Epithelial cell of esophagus (primary cell): ENCODE measurements at places on chromosomes 2 and 18.

DNA sequence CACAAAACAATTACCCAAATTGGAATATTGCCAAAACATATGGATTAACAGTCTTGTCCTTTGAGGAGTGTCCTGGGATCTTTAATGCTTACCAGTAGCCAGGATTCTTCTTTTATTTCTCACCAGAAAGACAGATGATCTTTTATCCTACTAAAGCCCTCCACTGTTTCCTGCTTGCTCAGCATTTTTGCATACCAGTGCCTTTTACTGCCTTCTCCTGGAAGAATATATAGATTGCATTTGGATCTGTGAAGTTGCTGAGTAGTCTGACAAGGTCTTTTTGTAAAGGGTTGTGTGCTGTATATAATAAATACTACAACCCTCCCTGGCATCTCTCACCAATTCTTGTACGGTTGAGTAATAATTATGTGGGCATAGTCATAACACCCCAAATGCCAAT, 652.2 kb downstream of the LRRTM4 start:
- DNase-seq = no peak

DNA sequence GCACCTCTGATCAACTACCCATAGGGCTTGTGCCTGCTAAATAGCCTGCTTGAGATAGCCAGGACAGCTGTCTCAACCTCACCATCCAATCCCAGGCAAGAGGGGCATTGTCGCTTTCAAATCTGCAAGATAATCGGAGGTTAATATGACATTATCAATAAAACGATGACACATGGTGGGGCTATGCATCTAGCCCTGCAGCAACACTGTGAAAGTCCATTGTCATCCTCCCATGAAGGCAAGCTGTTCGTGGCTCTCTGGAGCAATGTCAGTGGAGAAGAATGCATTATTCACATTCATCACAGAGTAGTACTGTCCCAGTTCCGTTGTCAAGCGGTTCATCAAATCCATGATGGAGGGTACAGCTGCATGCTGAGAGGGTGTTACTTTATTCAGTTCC, 18.9 kb upstream of the KLHL23 start:
- DNase-seq = no peak

DNA sequence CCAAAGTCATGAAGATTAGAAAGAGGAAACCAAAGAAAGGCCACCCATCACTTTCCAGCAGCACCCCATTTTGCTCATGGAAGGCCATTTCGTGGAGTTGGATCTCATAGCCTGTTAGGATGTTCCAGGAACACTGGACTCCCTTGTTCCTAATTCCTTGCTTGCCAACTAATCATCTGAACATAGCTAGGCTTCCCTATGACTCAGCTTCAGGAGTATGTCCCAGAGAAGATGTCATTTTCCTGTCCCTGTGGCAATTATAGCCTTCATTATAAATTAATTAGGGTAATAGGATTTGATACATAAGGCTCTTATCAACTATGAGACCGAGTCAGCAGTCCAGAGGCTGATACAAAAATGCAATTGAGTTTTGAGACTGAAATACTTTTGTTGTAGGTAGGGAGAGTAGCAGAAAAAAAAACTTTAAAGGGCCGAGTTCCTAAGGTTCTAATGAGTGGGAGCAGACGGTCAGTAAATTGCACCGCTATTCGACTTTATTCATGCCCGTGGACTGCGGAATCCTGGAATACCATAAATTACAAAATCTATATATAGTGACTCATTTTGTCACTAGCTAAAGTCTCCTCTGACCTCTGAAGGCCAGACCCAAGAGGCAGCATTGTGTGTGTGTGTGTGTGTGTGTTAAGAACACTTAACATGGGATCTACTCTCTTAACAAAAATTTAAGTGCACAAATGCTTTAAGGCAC, 311.8 kb downstream of the FBXO15 start:
- DNase-seq = peak; percentile 14

GRCh38 chr18:58208207-58208932, 164.3 kb downstream of the NEDD4L start:
- peak; percentile 36 for DNase-seq

- peak; percentile 17 for DNase-seq
Observed at GRCh38 chr2:217835931-217836891, 166.6 kb downstream of the TNS1 start.

GRCh38 chr2:11466307-11467128, 557 bp upstream of the E2F6 start:
- peak; percentile 4 for DNase-seq

DNA sequence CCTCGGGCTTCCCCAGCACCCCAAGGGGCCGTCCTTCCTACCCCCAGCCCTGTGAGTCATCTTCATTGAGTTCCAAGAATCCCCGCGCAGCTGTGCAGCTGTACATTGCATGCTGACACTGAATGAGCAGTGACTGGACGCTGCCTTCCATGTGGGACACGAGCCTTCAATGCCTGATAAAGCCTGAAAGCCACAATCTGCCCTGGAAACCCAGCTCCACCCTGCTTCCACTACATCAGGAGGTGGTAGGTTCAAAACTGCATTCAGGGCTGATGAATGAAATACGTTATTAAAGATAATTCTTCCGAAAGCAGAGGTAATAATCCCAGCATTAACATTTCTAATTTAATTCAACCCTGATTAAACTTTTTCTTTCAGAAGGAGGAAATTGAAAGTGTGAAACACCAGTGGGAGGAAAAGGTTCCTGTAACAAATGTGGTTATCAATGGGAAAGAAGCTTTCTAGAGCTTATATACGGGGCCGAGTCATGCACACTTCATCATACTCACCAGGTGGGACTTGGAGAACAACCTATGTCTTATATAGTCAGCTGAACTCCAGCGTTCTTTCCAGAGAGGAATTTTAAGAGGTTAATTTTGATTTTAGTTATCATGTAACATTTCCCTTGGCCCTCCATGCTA, 360.1 kb downstream of the LPIN1 start:
- peak; percentile 96 for DNase-seq

GRCh38 chr2:20525041-20526035, 78.5 kb downstream of the RHOB start:
- peak; percentile 69 for DNase-seq

GRCh38 chr2:31980674-31981356, 30.0 kb downstream of the MEMO1 start:
- DNase-seq = peak; percentile 55

GRCh38 chr2:26767894-26768487, 3.9 kb downstream of the SLC35F6 start:
- DNase-seq = no peak

- no peak for DNase-seq
Observed at GRCh38 chr2:230877759-230878598, 13.2 kb downstream of the ITM2C start.

DNA sequence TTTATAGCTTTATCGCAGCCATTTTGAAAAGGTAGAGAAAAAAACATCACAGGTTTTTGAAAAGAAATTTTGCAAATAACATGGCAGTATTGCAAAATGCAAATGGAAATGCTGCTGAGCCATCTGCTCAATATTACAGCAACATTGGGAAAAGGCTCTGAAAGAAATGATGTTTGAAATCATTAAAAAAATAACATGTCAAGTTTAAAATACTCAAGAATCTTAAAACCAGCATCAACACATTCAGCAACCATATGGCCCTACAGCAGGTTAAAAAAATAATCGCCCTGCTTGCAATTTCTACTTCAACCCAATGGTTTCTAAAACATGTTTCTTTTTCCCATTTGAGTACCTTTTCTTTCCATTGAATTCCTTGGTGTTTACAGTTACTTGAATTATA, 289.4 kb downstream of the AFF3 start:
- DNase-seq = no peak

GRCh38 chr18:74152857-74153256, 4.5 kb downstream of the TIMM21 start:
- DNase-seq = no peak

DNA sequence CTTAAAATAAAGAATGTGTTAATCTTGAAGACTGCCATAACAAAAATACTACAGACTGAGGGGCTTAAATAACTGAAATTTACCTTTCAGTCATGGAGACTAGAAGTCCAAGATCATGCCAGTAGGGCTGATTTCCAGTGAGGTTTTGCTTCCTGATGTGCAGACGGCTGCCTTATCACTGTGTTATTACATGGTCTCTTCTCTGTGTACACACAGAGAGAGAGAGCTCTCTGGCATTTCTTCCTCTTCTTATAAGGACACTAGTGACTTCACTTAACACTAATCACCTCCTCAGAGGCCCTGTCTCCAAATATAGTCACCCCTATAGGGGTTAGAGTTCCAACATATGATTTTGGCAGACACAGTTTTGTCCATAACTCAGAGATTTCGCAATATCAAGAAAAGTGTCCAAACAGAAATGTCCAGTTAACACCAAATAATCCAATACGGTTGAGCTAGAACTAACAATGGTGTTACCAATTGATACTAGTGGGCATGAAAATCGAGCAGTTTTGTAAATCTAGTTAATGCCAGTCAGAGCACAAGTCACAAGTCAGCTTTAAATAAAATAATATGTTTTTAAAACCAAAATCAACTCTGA, 399.8 kb downstream of the ADCYAP1 start:
- no peak for DNase-seq

DNA sequence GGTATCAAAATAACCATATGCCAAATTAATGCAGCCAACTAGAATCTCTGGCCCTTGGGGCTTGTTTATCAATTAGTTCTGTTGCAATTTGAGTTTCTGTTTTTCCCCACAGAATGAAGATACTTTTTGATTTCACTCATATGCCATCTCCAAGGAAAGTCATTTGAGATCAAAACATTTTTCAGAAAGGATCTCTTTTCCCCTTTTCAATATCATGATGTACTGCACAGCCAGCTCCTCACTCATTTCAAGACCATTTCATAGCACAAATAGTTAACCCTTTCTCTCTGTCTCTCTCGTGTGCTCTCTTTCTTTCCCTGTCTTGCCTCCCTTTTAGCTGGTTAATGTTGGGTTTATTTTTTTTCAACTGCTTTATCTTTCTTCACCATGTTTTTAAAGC, 387.3 kb downstream of the STK39 start:
- DNase-seq = no peak

GRCh38 chr18:9726175-9726574, 18.1 kb downstream of the RAB31 start:
- DNase-seq = no peak

- no peak for DNase-seq
Observed at GRCh38 chr2:105175231-105175630, 66.3 kb upstream of the GPR45 start.

DNA sequence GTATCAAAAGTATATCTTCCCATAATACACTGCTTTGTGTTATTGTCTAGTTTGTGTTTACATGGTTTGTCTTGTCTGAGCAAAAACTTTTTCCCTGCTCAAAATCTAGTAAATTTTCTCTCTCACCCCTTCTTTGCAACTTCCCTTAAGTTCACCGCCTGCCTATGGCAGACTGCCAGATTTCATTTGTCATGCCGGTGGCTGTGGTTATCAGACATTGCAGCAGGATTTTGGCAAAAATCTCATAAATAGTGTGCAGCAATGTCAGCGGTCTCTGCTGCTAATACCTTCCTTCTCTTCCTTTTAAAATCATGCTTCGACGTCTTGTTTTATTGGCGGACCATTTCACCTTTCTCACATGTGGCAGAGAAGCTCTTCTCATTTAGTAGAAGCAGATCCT, 45.6 kb upstream of the TMEM178A start:
- peak; percentile 84 for DNase-seq

- peak; percentile 38 for DNase-seq
Observed at GRCh38 chr2:22536133-22536532, 848.8 kb upstream of the KLHL29 start.

GRCh38 chr2:134170294-134170693, 83.6 kb upstream of the MGAT5 start:
- DNase-seq = no peak

GRCh38 chr2:137747509-137747908, 216.8 kb upstream of the HNMT start:
- DNase-seq = no peak

- DNase-seq = no peak
Observed at GRCh38 chr2:1210352-1210751, 202.9 kb upstream of the TPO start.

- no peak for DNase-seq
Observed at GRCh38 chr18:28110924-28111323, 66.0 kb downstream of the CDH2 start.

GRCh38 chr18:76259711-76260110, 235.3 kb downstream of the ZNF516 start:
- no peak for DNase-seq

DNA sequence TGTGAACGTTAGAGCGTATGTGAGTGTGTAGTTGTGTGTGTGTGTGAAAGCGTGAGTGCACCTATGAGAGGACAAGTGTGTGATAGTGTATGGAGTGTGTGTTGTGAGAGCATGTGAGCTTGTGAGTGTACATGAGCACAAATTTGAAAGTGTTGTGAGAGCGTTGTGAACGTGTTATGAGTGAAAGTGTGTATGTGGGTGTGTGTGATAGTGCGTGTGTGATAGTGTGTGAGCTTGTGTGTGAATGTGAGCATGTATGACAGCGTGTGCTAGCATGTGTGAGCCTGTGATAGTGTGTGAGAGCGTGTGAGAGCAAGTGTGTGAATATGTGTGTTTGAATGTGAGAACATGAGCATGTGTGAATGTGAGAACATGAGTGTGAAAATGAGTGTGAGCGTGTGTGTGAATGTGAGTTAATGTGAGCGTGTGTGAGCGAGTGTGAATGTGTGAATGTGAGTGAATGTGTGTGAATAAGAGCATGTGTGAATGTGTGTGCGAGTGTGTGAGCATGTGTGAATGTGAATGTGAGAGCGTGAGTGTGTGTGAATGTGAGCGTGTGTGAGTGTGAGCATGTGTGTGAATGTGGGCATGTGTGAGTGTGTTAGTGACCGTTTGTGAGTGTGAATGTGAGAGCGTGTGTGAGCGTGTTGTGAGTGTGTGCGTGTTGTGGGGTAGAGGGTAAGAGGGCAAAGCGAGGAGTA, 25.0 kb downstream of the RALB start:
- no peak for DNase-seq

- peak; percentile 97 for DNase-seq
Observed at GRCh38 chr2:219722276-219722879, 94.9 kb downstream of the SLC4A3 start.

DNA sequence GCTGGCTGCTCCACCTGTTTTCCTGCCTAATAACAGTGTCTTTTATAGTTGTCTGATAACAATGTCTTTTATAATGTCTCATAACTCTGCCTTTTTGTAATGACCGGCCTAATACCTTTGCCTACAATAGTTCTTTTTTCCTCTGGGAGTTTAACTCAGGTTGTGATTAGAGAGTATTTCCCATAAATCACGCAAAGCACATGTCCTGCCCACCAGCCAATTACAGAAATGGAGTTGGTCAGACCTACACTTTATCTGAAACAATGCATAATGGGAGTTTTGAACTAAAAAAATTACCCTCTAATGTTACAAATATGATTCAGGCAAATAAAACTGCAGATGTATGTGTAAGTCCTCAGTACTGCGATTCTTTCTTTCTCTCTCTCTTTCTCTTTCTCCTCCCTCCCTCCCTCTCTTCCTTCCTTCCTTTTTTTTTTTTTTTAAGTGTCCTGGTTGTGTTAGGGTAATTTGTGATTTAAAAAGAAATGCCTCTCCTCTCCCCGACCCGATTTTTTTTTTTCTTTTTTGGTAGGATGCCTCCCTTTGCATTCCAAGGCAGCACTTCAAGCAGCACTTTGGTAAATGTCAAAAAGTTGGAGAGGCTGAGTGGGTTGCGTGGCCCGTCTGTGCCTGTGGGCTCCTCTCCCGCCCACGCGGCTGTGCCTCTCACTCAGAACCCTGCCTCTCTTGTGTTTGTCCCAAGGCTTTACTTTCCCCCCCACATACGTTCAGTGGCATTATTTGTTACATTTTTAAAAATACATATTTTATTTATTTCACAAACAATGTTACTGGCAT, 147.3 kb downstream of the AGAP1 start:
- DNase-seq = peak; percentile 43

- no peak for DNase-seq
Observed at GRCh38 chr18:50862401-50862800, 16.5 kb upstream of the ME2 start.

GRCh38 chr2:100234141-100234540, 88.2 kb downstream of the LONRF2 start:
- DNase-seq = no peak

- DNase-seq = peak; percentile 8
Observed at GRCh38 chr2:164761737-164762460, 79.7 kb downstream of the COBLL1 start.
